Adrenal gland (tissue), 19 donors: ENCODE measurements at places on chromosomes 11 and 22. TPM values are rescaled to one million over a fixed set of nuclear protein-coding genes. Genes with fewer than 3 reads are reported as not detected.

The ILK gene
- 117 TPM for total RNA-seq

The MRGPRE gene
- total RNA-seq = not detected

The USH1C gene
- total RNA-seq = not detected

GRCh38 chr11:60842668-60843600, 1.0 kb downstream of the CCDC86 start:
- H3K4me1 ChIP-seq = peaks cover 17% of the 10 kb centered on the region
- peak overlapping the region; percentile 33 for H3K27ac ChIP-seq
- no peaks in the 10 kb centered on the region for H3K27me3 ChIP-seq
- DNase-seq = no peak
- H3K4me3 ChIP-seq = peak overlapping the region; percentile 80
- no peaks in the 10 kb centered on the region for H3K36me3 ChIP-seq

- no peaks in the 10 kb centered on the region for H3K36me3 ChIP-seq
- H3K4me1 ChIP-seq = peaks cover 32% of the 10 kb centered on the region
- peak overlapping the region; percentile 72 for H3K4me3 ChIP-seq
- peak overlapping the region; percentile 95 for H3K27ac ChIP-seq
- no peaks in the 10 kb centered on the region for H3K27me3 ChIP-seq
- peak; percentile 25 for DNase-seq
These were observed 431 bp downstream of the SLC37A2 start for GRCh38 chr11:125063429-125064043.

DNA sequence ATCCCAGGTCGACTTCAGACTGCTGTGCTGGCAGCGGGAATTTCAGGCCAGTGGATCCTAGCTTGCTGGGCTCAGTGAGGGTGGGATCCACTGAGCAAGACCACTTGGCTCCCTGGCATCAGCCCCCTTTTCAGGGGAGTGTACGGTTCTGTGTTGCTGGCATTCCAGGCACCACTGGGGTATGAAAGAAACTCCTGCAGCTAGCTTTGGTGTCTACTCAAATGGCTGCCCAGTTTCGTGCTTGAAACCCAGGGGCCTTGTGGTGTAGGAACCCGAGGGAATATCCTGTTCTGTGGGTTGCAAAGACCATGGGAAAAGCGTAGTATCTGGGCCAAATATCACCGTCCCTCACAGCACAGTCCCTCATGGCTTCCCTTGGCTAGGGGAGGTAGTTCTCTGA, 254.8 kb downstream of the GRIK4 start:
- H3K27ac ChIP-seq = no peak overlapping the region
- no peak overlapping the region for H3K4me3 ChIP-seq
